Left colon (tissue), 2 donors: ENCODE measurements at places on chromosomes 5 and 9.

- no peak for DNase-seq
Measured at GRCh38 chr5:32326216-32326772, 13.6 kb upstream of the MTMR12 start.

DNA sequence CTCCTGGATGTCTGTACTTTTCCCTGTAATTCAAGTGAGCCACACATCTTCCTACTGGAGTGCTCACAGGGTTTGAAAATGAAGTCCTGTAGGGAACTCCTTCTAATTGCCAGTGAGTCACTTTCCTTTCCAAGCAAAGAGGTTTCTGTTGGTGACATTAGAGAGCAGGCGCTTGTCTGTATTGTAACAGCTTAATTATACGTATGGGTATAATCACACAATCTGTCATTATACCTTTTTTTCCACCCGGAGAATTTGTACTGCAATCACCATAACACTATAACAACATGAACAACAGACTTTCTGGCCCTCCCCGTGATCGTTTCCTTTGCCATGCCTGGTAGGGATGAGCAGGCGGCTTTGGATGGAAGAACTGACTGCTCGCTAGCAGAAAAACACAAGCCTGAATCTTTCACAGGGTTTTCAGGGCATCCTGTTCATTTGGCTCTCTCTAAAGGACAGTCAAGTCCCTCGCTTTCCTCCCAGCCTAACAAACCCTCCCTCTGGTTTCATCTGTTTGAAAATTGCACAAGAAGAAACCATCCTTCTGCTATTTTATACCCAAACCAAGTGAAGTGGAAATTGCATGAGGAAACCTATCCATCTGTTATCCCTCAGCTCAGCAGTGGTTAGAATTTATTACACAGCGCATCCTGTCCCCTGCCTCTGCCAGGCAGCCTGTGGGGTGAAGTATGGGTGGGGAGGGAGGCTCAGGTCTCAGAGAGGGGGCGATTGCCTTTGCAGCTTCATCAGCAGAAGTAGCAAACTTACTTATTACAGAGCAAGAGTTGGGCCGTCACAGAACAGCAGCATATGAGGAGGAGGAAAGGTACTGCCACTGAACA is 307.0 kb upstream of the TLE4 start:
- DNase-seq: no peak

- DNase-seq: no peak
Measured at GRCh38 chr5:91207248-91207647, 175.9 kb downstream of the ARRDC3 start.

DNA sequence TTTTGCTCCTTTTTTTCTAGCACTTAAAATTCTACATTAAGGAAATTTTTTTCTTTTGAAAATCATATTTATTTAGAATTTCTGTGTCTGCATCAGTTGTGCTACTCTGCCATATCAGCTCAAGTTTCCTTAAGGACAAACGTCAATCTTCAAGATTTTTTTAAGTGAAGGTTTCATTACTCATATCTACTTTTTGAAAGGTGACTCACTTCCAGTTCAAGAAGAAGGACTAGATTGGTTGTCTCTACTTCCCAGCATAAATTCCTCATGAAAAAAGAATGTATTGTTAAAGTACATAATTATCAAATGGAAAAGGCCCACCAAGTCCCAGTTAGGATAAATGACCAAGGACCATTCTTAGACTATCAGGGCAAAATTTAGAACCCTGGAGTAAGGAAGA is 626.5 kb downstream of the DMRTA1 start:
- no peak for DNase-seq

DNA sequence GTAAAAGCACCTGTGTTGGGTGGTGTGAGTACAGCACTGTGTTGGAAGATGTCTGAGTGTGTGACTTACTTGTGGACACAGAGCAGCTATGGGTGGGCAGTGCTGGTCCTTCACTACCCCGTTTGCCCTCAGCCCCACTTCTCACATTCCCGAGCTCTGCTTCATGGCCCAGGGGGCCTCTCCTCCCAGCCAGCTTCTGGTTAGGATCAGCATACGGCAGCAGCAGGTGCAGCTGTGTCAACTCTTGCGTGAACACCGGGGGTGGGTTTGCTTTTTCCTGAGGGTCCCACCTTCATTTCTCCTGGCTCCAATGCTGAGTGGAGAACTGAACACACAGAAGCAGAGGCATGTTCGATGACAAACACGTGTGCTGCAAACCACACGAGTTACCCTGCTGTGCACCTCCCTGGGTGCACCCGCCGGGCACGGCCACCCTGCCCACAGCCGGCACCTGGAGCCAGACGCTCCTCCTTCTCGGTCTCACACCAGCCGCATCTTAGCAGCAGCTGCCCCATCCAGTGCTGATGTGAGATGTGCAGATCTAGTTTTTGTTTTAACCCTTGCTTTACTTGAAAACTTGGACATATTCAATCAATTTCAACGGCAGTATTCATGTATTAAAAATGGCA is 14.9 kb upstream of the SLC6A3 start:
- no peak for DNase-seq

DNA sequence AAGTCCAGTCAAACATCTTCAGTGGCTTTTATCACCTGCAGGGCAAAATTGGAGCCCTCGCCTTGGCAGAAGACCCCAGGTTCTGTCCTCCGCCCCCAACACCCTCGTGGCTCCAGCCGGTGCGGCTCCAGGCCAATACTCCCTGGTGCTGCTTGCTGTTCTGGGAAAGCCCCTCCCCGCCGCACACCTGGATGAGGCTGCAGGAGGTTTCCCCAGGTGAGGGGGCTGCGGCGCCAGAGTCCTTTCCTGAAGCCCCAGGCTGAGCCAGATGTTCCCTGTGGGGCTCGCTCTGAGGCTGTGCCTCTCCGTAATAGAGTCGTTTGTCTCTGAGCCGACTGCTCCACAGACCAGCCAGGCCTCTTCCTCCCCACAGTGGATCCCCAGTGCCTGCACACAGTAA is 375.4 kb upstream of the IRX1 start:
- no peak for DNase-seq
